ENCODE measurements at places on chromosomes 2 and 18. TPM values are rescaled to one million over a fixed set of nuclear protein-coding genes. Genes with fewer than 3 reads are reported as not detected.

DNA sequence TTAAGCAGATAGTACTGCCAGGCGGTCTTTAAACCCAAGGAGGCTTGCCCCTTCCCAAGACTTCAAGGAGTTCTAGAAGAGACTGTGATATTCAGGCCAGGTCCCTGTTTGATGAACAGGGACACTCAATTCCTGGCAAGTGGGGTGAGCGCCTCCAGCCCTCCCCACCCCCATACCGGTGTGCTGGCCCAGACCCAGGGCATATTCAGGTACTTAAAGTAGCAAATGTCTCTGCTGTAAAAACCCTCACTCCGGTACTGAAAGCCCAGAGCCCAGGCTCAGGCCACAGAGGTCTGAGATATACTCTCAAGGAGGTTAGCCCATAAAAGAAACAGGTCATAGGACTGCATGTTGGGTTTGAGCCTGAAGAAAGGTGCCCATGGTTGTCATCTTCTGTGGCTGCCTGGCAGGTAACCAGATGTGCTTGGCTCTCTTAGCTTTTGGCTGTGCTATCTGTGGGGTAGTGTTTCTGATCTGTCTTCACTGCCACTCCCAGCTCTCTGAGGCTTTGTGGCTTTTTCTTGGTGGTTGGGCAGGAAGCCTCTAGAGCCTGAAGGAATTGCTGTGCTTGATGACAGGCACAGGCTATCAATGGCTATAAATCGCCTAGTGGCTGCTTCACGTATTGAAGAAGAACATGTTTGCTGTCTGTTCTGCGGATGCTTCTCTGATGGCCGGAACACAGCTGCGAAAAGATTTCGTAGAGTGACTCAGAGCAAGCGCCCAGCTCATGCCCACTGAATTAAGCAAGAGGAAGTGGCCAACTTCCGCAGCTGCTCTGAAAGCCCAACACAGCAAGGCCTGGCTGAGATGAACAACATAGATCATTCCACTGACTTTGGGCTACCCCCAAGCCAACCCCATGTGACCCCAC is 63.3 kb upstream of the ALPP start:
- ATAC-seq, result peak; percentile 96
- H3K27ac ChIP-seq, result peak overlapping the region; percentile 89
- H3K27me3 ChIP-seq, result no peaks in the 10 kb centered on the region
- H3K4me1 ChIP-seq, result peaks cover 39% of the 10 kb centered on the region
- H3K4me3 ChIP-seq, result peak overlapping the region; percentile 82

- no peak for ATAC-seq
- no peaks in the 10 kb centered on the region for H3K27me3 ChIP-seq
- H3K4me1 ChIP-seq, result peaks cover 21% of the 10 kb centered on the region
- no peak overlapping the region for H3K4me3 ChIP-seq
- H3K36me3 ChIP-seq, result peaks cover 81% of the 10 kb centered on the region
Observed at GRCh38 chr2:28778392-28778791, 26.8 kb downstream of the PPP1CB start.

DNA sequence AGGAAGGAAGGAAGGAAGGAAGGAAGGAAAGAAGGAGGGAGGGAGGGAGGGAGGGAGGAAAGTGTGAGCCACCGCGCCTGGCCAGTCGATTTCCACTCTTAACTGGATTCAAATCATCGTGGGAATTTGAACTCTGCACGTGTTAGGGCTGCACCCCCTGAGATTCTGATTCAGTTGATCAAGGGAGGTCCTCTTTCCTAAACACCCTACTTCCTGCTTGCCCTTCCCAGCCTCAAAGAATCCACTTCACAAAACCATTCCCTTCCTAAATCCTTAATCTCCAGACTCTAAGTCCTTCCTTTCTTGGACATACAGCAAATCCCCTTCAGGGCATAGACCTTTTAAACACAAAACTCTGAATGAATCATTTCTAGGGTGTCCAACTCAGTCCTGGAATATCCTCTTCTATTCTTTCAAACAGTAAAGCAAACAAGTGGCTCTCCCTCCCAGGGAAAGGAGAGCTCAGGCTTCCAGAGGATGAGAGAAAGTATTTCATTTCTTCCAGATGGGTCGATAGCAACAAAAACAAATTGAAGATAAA is 68.2 kb upstream of the MBOAT2 start:
- peaks cover 20% of the 10 kb centered on the region for H3K27me3 ChIP-seq
- no peaks in the 10 kb centered on the region for H3K36me3 ChIP-seq
- ATAC-seq, result no peak

DNA sequence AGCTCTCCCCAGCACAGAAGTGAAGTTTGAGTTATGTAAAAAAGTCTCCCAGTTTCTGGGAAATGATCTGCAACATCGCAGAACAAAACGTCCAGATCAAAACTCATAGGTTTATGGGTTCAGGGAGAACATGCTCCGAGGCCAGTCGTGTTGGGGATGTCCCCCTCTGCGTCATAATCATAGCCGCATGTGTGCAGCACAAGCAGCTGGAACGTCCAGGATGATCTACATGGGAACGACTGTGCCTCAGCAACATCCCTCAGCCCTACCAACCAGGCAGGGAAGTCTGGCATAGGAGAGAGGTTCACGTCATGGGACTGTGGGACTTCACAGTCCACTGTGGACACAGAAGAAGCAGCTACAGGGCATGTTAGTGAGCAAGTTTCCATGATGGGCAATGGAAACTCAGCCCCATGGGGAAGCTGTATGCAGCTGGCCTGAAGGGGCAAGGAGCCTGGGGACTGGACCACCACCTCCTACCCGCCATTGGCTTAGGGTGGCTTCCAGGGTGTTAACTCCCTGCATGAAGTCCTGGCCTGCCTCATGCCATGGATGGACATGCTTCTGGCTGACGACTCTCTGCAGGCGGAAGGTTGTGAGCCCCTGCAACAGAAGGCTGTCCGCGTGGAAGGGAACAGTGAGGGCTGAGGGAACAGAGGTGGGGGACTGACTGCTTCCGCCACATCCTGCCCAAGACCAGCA is 96.9 kb downstream of the COPS8 start:
- no peak overlapping the region for H3K27ac ChIP-seq
- no peak for ATAC-seq
- H3K4me3 ChIP-seq, result no peak overlapping the region
- no peaks in the 10 kb centered on the region for H3K36me3 ChIP-seq

Gene C2orf81
- total RNA-seq, result 9.7 TPM

Gene TUBB8B
- total RNA-seq, result 0.22 TPM

- no peak overlapping the region for H3K27ac ChIP-seq
- peak; percentile 49 for ATAC-seq
- H3K27me3 ChIP-seq, result peaks cover 32% of the 10 kb centered on the region
- H3K4me1 ChIP-seq, result peaks cover 10% of the 10 kb centered on the region
- no peaks in the 10 kb centered on the region for H3K36me3 ChIP-seq
Observed at GRCh38 chr2:230849633-230850357, 14.9 kb upstream of the ITM2C start.

Gene HTR2B
- total RNA-seq, result not detected

DNA sequence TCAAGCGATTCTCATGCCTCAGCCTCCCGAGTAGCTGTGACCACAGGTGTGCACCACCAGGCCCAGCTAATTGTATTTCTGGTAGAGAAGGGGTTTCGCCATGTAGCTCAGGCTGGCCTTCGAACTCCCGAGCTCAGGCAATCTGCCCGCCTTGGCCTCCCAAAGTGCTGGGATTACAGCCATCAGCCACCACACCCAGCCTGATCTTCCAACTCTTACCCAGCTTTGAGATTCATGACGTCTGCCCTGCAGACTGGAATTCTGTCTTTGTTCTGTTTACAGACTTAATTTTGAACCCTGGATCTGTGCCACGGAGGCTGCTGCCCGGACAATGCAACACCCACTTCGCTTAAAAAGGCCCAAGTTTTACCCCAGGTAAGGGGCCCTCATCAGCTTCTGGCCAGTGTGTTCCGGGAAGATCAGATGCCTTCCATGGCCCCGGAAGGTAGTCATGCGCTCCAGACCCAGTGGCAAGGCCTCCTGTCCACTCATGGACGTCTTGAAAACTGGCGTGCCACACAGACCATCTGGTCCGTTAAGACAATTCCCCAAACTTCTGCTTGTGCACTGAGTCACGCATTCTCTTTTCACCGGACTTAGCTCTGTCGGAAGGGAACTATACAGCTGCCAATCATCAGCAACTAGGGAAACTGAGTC is 5.5 kb downstream of the PXDN start:
- H3K27ac ChIP-seq, result no peak overlapping the region
- ATAC-seq, result no peak
- H3K27me3 ChIP-seq, result peaks cover 15% of the 10 kb centered on the region
- no peaks in the 10 kb centered on the region for H3K4me1 ChIP-seq
- H3K36me3 ChIP-seq, result no peaks in the 10 kb centered on the region

- no peak overlapping the region for H3K4me3 ChIP-seq
- no peak for ATAC-seq
- H3K4me1 ChIP-seq, result no peaks in the 10 kb centered on the region
- no peaks in the 10 kb centered on the region for H3K36me3 ChIP-seq
- H3K27ac ChIP-seq, result no peak overlapping the region
Observed at GRCh38 chr2:223366566-223366965, 235.6 kb downstream of the SCG2 start.

GRCh38 chr18:44799907-44800421 is 119.3 kb downstream of the SETBP1 start:
- peak overlapping the region; percentile 27 for H3K4me3 ChIP-seq
- no peaks in the 10 kb centered on the region for H3K36me3 ChIP-seq
- no peaks in the 10 kb centered on the region for H3K27me3 ChIP-seq
- peaks cover 9% of the 10 kb centered on the region for H3K4me1 ChIP-seq
- no peak overlapping the region for H3K27ac ChIP-seq

Gene TMEM247
- total RNA-seq, result not detected

- no peak overlapping the region for H3K27ac ChIP-seq
- no peaks in the 10 kb centered on the region for H3K36me3 ChIP-seq
- ATAC-seq, result no peak
- no peak overlapping the region for H3K4me3 ChIP-seq
Observed at GRCh38 chr2:1339388-1340140, 73.7 kb upstream of the TPO start.

Gene SAG
- total RNA-seq, result 0.04 TPM

DNA sequence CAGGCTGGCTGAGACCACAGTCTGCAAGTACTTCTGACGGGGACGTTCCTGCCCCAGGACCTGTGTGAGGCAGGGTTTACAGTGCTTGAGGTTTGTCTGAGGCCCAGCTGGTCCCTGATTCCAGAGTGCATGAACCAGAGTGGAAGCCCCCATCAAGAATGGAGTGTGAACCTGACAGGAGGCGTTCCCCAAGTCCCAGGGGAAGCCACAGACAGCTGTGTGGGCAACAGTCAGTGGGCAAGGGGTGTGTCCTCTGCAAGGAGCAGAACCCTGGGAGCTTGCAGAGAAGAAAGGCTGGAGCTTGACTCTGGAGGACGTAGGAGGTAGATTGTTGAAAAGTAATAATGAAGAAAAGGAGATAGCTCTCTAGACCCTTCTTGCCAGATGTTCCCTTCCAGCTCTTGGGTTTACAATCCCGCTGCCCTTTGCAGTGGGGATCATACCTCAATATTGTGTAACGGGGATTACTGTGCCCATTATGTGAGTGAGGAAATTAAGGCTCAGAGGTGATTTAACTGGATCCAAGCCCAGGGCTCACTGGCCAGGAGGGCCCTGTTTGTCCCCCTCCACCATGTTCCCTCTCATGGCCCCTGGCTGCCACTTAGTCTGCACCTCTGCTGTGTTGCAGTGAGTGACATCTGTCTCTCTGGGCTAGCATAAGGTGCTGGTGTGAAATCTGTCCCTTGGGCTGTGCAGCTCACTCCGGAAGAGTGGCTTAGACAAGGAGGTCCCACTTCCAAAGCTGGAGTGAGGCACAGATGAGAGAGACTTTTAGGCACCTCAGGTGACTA is 6.2 kb downstream of the DBI start:
- H3K4me3 ChIP-seq, result no peak overlapping the region
- no peak overlapping the region for H3K27ac ChIP-seq
- ATAC-seq, result no peak
- H3K27me3 ChIP-seq, result no peaks in the 10 kb centered on the region
- peaks cover 72% of the 10 kb centered on the region for H3K36me3 ChIP-seq

- no peak overlapping the region for H3K4me3 ChIP-seq
- no peaks in the 10 kb centered on the region for H3K36me3 ChIP-seq
- peaks cover 4% of the 10 kb centered on the region for H3K4me1 ChIP-seq
- H3K27me3 ChIP-seq, result peaks cover 64% of the 10 kb centered on the region
- no peak for ATAC-seq
Observed at GRCh38 chr18:9714266-9715087, 6.4 kb downstream of the RAB31 start.

DNA sequence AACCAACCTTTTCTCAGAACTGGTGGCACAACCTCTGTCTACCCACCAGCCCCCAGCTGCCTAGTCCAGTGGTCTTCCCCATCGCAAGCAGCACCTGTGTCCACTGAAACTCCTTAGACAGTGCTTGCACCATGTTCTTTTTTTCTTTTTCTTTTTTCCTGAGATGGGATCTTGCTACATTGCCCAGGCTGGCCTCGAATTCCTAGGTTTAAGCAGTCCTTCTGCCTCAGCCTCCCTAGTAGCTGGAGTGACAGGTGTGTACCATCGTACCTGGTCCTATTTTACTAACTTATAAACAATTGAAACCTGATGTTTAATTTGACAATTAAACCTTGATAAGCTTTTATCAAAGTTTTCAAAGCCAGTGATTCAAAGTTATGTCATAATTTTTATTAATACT is 30.8 kb downstream of the SANBR start:
- no peaks in the 10 kb centered on the region for H3K27me3 ChIP-seq
- H3K4me1 ChIP-seq, result peaks cover 6% of the 10 kb centered on the region
- no peak for ATAC-seq
- H3K27ac ChIP-seq, result no peak overlapping the region
- H3K4me3 ChIP-seq, result no peak overlapping the region
- H3K36me3 ChIP-seq, result no peaks in the 10 kb centered on the region

Gene TUBA4B
- not detected for total RNA-seq

Gene ABCB11
- total RNA-seq, result not detected

- peak overlapping the region; percentile 76 for H3K27ac ChIP-seq
- H3K4me1 ChIP-seq, result peaks cover 7% of the 10 kb centered on the region
- no peaks in the 10 kb centered on the region for H3K27me3 ChIP-seq
- no peak overlapping the region for H3K4me3 ChIP-seq
Observed at GRCh38 chr2:171008550-171009205, 79.6 kb downstream of the GORASP2 start.

DNA sequence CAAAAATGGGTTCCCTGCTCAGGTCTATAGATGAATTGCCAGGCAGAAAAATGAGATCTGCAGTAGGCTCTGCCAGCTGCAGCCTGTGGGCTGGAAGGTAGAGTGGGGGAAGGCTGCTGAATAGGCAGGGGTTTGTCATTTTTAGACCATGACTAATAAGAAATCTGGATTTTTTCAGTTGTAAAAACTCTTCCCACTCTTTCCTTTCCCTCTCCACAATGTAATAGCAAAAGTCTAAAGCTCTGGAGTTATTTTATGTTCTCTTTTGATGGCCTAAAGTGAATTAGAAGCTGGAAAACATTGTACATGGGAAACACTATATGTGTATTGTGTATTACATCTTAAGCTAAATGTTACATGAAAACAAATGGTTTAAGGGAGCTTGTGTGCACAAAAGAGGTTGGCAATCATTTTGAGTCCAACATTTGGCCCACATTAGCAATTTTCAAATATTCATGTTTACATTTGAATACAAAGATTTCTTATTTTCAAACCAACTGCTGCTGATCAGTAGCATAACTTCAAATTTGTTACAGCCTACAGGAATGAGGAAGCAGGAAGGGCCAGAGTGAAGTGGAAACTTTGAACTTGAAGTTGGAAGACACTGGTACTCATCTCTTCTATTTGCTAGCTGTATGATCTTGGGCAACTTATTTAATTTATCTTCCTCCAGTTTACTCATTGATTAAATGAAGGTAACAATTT is 407.1 kb downstream of the SLC4A3 start:
- no peak overlapping the region for H3K27ac ChIP-seq
- H3K4me3 ChIP-seq, result no peak overlapping the region
- peaks cover 3% of the 10 kb centered on the region for H3K27me3 ChIP-seq
- ATAC-seq, result no peak
- no peaks in the 10 kb centered on the region for H3K36me3 ChIP-seq

Measured in activated T-helper 17 cell treated with anti-CD3 and anti-CD28 coated beads, Interleukin-2, amount 50 U/mL, for 72 hours (primary cell).